ENCODE measurements at places on chromosomes 3 and 15. TPM values are rescaled to one million over a fixed set of nuclear protein-coding genes. Genes with fewer than 3 reads are reported as not detected.

The SCAMP5 gene
- total RNA-seq, result 2.7 TPM

GRCh38 chr3:38036286-38036685, 2.7 kb upstream of the DLEC1 start:
- no peak for DNase-seq

DNA sequence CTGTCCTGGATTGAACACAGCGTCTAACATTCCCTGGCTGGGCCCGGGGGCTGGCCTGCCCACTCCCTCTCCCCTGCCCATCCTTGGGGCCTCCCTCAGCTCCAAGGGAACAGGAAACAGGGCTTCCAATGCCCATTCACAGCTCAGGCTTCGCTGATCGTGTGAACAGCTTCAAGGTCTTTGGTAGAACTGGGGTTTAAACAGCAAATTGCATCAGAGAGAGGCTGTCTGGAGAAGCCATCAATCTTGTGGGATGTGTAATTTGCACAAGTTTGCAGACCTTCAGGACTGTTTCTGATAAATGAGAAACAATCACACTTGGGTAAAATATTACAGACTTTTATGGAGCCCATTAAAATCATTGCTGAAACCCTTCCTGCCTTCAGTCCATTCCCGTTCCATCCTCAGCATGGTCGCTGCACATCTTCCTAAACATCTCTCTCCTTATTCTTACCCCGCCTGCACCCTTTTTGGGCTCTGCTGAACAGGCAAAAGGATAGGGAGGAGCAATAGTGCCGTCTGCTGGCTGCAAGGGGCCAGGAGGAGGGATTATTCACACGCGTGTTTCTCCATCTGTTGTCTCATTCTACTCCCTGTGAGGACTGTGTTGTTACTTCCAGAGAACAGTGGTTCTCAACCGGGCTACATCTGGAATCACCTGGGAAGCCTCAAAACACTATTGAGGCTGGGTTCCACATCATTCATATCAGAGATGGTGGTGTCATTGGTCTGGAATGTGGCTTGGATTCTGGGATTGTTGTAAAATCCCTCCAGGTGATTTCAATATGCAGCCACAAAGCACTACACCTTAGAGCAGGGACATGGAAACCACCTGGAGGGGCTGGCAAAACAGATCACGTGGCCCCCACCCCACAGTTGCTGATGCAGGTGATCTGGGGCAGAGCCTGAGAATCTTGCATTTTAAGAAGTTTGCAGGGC, 116.3 kb downstream of the CLSTN2 start:
- no peak for DNase-seq

GRCh38 chr3:171574556-171575240, 114.5 kb upstream of the TNIK start:
- DNase-seq, result no peak

The OCA2 gene
- total RNA-seq, result 0.35 TPM

- DNase-seq, result no peak
Measured at GRCh38 chr3:9883706-9884554, 3.9 kb upstream of the CIDEC start.

DNA sequence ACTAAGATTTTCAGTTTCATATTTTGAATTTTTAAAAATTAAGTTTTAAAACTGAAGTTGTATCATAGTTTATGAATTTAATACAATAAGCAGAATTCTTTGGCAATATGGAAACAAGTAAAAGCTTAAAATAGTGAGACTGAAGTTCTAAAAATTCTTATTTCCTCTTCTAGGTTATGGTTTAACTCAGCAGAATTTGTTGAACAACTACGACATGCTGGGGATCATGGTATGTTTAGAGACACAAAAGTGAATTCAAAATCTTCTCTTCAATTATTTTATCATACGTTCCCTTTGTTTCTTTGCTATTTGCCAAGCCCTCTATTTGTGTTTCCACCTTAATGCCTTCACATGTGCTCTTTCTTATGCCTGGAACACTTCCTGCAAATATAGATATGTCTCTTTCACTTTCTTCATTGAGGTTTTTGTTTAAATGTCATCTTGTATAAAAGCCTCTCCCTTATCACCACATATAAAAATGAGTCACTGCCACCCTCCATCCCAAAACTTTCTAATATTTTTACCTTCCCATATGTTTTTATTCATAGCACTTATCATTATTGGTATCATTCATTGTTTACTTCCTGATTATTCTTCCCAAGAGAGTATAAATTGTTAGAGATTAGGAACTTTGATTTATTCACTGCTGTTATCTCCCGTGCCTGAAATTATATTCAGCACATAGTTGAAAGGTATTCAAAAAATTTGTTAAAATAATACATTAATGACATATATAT, 6.4 kb downstream of the SUCNR1 start:
- DNase-seq, result no peak

- no peak for DNase-seq
Measured at GRCh38 chr3:64617610-64618009, 70.2 kb downstream of the ADAMTS9 start.

DNA sequence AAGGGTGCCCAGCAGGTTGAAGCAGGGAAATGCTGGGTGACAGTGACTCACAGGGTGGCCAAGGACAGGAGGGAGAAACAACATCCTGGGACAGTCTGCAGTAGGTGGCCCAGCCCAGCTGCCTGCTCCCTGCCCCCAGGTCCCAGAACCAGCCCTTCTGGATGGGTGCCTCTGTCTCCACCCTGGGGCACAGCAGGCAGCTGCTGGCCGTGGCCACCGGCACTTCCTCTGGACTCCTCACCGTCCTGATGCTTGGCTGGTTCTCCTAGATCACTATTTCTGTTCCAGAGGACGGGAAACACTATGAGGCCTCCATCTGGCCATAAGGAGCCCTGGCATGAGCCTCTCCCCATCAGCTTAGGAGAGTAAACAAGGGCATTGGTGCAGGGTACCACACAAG, 258.9 kb downstream of the XXYLT1 start:
- DNase-seq, result no peak

The PLIN1 gene
- 0.40 TPM for total RNA-seq

- no peak for DNase-seq
Measured at GRCh38 chr15:71271327-71271726, 156.1 kb downstream of the THSD4 start.

DNA sequence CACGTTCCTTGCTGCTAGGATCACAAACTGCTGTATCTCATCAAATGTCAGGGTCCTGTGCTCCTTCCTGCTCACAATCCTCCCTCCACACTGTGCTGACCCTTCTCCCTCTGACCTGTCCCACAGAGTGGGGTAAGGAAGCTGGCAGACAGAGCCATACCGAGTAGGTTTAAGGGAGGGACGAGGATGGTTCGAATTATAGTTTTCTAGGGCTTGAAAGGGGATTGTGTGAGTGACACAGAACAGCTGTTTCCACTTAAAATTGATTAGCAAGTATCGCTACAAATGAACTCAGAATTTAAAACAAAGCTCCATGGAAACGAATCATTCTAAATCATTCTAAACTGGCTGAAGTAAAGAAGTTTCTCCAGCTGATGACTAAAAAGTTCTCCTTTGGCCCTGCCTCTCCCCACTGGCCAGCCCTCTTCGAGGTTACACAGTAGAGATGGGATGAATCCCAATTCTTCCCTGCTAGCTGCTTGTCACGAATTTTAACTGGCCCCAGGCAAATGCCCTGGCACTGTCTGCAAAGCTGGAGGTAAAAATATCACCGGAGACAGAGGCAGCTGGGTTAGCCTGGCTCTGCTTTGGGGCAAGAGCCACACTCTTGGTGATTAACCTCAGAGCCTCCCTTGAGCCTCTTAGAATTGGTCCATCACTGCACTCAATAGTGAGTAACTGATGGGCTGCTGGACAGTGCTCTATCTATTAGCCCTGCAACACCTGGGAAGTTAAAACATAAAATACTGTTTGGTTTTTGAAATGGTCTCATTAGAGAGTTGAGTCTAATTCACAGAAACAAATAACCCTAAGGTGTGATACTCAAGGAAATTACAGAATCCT, 194.9 kb downstream of the CHST2 start:
- DNase-seq, result no peak

- DNase-seq, result no peak
Measured at GRCh38 chr3:111929484-111929883, 49.3 kb upstream of the ABHD10 start.

- DNase-seq, result no peak
Measured at GRCh38 chr3:99319961-99320360, 318.4 kb upstream of the COL8A1 start.

- no peak for DNase-seq
Measured at GRCh38 chr3:193982258-193982659, 153.7 kb upstream of the HES1 start.

- no peak for DNase-seq
Measured at GRCh38 chr3:119829420-119829819, 47.5 kb downstream of the NR1I2 start.

GRCh38 chr3:57597127-57597923, at the start of gene ARF4:
Gene ARF4, minus strand, starts transcription at chr3:57597344. Its CDS starts 204 bp downstream, at chr3:57597140.
- DNase-seq, result peak; percentile 100

- DNase-seq, result no peak
Measured at GRCh38 chr3:89584398-89584797, 477.0 kb downstream of the EPHA3 start.

DNA sequence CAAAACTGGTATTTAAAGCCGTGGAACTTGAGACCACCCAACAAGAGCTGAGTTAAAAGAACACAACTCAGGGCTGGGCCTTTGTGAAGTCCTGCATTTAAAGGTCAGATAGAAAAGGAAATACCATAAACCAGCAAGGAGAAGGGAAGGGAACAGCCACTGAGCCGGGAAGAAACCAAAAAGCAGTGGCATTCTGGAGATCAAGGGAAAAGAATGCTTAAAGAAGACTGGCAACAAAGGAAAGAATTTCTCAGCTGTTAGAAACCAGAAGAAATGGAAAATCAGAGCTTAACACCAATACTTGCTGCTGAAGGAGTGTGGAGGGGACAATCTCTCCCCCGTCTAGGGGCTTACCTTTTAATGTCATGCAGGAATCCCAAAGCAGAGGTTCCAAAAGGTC, 247.4 kb upstream of the CHRNA7 start:
- DNase-seq, result no peak

The SLC38A3 gene
- 0.82 TPM for total RNA-seq

- no peak for DNase-seq
Measured at GRCh38 chr3:59401924-59402323, 352.1 kb upstream of the CFAP20DC start.

- no peak for DNase-seq
Measured at GRCh38 chr3:108897883-108898282, 55.8 kb downstream of the GUCA1C start.

GRCh38 chr3:152175528-152175889, 93.2 kb upstream of the MBNL1 start:
- no peak for DNase-seq

The KIF7 gene
- total RNA-seq, result 3.6 TPM

GRCh38 chr3:188915127-188915526, 256.6 kb upstream of the TPRG1 start:
- no peak for DNase-seq

DNA sequence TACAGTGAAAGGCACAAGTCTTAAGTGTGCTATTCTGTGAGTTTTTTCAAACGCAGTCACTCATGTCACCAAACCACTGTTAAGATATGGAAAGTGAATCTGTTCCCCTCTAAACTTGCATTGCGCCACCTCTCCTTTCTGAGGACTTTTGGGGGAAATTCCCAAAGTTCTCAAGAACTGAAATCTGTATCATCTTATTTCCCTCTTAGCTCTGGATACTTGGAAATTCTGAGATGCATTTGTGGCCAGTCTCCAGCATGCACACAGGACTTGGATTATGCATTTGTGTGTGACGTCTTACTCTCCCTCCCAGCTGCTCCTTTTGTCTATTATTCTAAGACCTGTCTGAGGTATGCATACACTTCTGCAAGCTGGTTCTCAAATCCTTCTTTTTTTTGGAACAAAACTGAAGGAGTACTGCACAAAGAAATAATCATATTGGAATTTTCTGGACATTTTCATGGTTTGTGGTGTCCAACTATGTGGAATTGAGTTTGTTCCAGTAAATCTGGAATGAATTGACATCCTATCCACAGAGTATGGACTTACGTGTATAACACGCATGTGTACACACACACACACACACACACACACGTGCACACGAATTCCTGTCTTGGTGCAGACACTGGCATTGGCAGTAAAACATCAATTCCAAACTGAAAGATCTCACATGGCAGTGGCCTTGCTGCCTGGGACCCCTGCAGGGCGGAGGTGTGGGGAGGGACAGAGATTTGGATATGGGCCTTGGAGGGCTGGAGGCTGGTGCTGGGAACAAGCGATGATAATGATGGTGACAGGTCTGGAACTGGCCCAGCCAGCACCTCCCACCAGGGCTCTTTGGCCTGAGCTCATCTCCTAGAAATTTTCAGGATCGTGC, 8.2 kb upstream of the LCTL start:
- DNase-seq, result no peak

Measured in natural killer cell (primary cell).